ENCODE measurements at places on chromosomes 13 and 19.

DNA sequence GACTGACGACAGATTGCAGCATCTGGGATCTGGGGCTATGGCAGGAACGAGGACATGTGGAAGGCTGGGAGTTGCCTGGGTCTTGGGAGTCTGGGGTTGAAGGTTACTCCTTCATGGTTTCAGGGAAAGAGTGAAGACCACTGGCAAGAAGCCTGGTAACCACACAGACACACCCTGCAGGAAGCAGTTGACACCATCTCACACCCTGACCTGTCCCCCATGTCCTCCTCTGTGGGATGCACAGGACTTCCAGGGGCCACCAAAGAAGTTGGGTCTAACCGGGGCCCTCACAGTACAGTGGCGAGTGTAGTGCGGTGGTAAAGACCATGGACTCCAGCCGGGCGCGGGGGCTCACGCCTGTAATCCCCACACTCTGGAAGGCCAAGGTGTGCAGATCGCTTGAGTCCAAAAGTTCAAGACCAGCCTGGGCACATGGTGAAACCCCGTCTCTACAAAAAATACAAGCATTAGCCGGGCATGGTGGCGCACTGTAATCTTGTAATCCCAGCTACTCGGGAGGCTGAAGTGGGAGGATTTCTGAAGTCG lies 10.6 kb upstream of the FFAR2 start:
- no peak for DNase-seq

DNA sequence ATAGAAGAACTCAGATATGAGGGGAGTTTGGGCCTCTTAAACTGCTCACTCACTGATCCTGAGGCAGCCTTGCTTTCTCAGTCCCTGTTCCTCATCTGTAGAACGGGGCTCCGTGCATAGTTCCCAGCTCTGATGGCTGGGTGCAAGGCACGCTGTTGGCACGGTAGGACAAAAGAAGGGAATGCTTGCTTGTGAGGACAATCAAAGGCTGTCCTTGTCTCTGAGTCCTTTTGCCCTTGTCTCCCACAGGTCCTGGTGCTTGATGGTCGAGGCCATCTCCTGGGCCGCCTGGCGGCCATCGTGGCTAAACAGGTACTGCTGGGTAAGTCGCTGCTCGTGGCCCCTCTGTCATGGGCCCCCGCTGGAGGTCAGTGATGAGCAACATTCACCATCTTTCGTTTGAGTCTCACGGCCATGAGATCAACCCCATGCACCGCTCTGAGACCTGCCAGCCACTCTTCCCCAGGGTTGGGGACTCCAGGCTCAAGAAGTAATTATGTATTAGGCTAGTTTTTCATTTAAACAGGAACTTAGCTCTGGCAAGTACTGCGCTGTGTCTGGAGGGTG lies 2.3 kb downstream of the RPL13A start:
- peak; percentile 78 for DNase-seq

- DNase-seq = no peak
Observed at GRCh38 chr19:4533835-4534424, 1.1 kb downstream of the PLIN5 start.

DNA sequence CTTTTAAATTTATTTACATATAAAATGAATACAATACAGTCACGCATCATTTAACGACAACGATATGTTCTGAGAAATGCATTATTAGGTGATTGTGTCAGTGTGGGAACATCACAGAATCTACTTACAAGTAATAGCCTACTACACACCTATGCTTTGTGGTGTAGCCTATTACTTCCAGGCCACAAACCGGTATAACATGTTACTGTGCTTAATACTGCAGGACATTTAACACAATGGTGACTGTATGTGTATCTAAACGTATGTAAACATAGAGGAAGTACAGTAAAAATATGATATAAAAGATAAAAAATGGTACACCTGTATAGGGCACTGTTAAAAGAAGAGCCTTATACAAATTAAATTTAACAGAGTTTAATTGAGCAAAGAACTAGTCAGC lies 62.4 kb upstream of the KLHL1 start:
- no peak for DNase-seq

GRCh38 chr19:46924874-46925547 lies 64.2 kb downstream of the ARHGAP35 start:
- no peak for DNase-seq

DNA sequence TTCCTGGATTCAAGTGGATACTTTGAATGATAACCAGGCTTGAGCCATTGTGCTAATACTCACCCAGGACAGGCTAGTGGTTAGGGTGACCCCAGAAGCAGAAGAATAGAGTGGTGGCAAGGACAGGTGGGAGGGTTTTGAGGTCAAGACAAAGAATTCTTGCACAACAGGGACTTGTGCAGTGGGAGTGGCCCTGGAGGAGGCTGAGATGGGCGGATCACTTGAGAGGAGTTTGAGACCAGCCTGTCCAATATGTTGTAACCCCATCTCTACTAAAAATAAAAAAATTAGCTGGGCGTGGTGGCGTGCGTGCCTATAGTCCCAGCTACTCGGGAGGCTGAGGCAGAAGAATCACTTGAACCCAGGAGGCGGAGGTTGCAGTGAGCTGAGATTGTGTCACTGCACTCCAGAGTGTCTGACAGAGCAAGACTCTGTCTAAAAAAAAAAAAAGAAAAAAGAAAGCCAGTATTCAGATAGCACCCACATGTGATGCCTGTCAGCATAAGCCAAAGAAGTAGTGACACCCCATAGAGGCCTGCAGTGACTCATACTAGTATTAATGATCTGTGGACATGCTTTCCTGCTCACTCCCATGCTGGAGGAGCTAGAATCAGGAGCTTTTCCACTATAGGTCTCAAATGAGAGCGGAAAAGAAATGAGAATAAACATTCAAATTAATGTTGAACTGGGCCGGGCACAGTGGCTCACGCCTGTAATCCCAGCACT lies 78.7 kb downstream of the RNF17 start:
- DNase-seq = no peak

GRCh38 chr13:48508011-48508410 lies 24.9 kb downstream of the RCBTB2 start:
- DNase-seq = no peak

GRCh38 chr13:96651598-96651997 lies 342.7 kb downstream of the OXGR1 start:
- no peak for DNase-seq

DNA sequence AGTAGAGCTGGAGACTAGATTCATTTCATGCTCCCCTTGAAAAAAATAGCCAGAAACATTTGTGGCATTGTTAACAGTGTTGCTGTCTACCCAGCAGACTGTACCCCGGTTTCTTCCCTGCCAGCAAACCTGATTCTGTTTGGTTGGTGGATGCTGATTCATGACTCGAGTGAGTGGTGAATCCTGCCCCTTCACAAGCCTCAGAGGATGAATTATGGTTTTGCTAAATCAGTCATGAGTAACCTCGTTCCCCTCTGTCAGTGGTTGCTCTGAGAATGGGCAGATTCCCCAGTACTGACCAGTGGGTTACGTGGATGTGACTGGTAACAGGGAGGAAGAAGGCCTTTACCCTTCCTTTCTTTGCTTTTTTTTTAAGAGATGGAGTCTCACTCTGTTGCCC lies 10.1 kb downstream of the NLRP12 start:
- no peak for DNase-seq

DNA sequence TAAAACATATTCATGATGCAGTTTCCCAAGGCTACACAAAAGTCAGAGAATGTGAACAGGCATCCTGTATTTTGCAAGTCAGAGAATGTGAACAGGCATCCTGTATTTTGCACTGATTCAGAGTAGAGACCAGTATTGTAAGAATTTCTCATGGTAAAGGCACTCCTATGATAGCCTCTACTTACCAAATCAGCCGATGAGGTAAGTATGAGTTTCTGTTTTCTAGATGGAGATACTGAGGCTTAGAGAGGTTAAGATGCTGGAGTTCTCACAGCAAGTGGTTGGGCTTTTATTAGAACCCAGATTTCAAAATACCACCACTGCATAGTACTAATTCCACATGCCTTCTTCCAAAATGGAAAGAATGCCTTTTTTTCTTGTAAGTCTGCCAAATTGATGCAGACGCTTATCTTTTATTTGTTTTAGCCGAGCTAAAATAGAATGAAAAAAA lies 12.3 kb downstream of the TPT1 start:
- DNase-seq = no peak

GRCh38 chr13:97715763-97716162 lies 237.7 kb upstream of the IPO5 start:
- no peak for DNase-seq

DNA sequence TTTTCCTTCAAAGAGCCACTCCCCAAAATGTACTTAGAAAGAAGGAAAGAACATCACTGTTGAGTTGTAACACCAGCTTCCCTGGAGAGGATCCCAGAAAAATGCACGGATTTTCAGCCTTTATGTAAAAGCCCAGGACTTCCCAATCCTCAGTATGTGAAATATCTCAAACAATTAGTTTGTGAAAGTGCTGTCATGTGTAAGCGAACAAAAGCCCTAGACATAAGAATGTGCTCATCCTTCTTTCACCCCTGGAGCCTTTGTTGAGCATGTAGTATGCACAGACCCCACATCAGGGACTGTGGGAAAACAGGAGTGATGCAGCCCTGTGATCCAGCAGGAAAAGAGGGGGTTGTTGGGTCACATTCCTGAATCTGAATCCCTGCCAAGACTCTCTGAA lies 441.4 kb upstream of the ZNF507 start:
- no peak for DNase-seq

- DNase-seq = no peak
Observed at GRCh38 chr13:99429670-99430069, 71.6 kb upstream of the TM9SF2 start.

- DNase-seq = no peak
Observed at GRCh38 chr13:60286707-60287106, 110.3 kb upstream of the TDRD3 start.

DNA sequence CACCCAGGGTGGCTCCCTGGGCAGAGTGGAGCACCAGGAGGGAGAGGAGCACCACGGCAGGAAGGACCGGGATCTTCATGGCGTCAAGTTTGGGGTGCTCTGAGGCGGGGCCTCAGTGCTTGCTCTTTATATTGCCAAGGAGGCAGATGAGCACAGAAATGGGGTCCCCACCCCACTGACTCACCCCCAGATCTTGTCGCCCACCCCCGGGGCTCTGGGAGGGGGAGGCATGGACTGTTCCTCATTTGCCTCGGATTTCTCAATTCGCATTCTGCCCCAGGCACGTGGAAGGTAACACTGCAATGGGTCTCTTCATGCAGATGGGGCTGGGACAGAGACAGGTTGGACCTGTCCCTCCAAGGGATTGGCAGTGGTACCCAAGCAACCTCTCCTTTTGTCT lies at the start of gene KRTDAP:
TSS of gene KRTDAP (minus strand) at position 101 of the 400 bp plus-strand sequence. CDS start at position 79, 22 bp downstream.
- DNase-seq = no peak

- peak; percentile 54 for DNase-seq
Observed at GRCh38 chr19:11737964-11738745, 591 bp downstream of the ZNF823 start.

GRCh38 chr19:6218491-6219146 lies 61.2 kb downstream of the MLLT1 start:
- peak; percentile 93 for DNase-seq

DNA sequence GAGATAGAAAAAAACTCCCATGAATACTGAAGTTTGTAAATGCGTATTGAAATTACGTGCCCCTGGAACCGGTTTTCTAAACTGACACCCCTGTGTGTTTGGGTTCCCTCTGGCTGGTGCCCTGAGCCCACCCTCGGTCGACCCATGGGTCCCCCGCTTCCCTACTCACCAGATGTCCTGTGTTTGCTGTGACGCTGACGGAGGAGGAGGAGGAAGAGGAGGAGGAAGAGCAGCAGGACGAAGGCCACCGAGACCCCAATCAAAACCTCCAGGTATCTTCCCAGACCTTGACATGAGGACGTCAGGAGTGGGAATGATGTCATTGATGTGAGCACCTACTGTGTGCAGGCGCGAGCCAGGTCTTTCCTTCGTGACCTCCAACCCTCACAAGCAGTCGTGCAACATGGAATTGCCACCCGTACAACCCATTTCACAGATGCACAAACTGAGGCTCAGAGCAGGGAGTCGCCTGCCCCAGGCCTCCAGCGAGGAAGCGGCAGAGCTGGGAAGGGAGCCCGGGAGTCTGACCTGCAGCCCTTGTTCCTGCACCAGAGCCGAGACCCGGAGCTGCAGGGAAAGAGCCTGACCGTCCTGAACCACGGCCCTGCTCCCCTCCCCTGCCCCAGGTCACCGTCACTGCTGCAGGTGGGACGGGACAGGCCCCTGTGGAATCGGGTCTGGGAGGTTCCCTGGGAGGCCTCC lies 3.7 kb downstream of the LILRB3 start:
- no peak for DNase-seq

DNA sequence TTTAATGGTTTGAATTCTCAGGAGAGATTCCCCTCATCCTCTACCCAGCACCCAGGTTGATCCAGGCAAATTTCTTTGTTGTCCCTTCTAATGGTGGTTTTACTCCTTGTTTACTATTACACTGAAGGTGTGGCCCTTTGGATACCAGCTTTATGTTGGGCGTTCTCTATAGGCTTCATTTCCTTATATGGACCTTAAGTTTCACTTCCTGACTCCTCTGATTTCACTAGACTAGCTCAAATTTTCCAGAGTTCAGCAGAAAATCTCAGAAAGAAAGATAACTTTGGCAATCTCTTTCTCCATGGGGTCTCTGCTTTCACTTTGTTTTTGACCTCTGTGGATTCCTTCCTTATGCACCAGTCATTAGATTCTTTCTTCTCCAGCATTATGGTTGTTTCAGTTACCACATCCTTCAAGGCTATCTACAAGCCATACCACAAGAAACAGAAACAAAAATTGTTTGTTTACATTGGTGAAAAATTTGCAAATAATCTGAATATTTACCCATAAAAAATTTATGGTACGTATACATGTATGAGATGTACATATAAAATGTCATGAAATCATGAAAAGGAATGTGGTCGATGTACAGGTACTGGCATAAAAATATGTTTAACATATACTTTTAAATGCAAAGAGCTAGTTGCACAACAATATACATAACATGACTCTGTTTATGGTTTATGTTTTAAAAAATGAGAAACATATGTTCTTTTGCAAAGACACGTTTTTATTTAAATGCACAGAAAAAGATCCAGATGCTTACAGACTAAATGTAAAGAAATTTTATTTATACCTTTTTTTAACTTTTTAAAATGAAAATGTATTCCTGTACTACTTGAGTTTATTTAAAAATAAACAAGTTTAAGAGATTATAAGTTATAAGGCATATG lies 212.6 kb downstream of the LACC1 start:
- DNase-seq = no peak

GRCh38 chr19:42794765-42795164 lies 29.3 kb upstream of the PSG8 start:
- no peak for DNase-seq

DNA sequence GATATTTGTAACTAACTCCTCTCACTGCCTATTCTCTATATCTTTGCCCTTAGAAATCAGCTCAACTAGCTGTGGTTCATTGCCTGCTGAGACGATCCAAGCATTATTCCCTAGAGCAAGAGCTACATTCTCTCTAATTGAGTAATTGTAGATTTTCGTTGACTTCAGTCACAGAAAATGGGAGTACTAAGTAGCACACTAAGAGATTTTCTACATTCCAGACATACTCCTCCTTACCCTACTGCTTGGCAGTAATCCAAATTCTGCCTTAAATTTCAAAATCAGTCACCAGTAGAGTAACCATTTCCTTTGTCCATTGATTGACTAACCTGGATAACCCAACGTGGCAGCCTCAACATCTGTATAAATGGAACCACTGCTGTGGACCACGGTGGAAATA lies 1786.8 kb downstream of the SLITRK5 start:
- no peak for DNase-seq
